NCI-H526 treated with DMSO at 0.1 percent for 48 hours (cell line): ENCODE measurements at places on chromosomes 2 and 18.

- DNase-seq: no peak
Measured at GRCh38 chr2:111167076-111167862, 46.6 kb downstream of the BCL2L11 start.

DNA sequence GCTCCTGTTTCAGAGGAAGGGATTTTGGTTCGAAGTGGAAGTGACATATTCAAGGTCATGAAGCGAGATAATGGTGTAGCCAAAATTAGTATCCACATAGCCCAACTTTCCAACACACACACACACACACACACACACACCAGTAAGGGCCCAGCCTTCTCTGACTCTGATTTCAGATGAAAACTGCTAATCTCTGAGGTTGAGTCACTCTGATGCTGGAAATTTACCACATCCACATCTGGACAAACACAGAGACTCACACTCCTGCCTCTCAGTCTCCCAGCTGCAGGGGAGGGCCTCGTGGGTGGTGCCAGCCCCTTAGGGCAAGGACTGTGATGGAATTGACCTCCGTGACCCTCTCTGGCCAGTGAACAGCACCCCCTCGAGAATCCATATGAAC, 29.0 kb upstream of the SLC35F6 start:
- DNase-seq: no peak

DNA sequence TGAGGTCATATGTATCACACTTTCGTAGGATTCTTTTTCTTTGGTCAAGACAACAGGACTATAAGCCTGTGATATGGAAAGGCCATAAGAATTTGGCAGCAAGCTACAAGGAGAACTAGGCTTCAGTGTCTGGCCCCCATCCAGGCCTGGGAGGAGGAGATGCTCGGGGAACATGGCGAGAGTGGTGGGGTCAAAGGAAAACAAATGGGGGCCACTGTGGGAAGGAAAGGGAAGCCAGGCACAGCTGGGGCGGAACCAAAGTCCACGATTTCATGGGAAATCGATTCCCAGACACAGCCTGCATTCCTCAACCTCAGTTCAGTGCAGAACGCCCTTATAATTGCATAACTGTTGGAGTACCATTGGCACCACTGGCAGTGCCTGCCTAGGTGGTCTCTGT, 58.2 kb downstream of the MBP start:
- DNase-seq: no peak

DNA sequence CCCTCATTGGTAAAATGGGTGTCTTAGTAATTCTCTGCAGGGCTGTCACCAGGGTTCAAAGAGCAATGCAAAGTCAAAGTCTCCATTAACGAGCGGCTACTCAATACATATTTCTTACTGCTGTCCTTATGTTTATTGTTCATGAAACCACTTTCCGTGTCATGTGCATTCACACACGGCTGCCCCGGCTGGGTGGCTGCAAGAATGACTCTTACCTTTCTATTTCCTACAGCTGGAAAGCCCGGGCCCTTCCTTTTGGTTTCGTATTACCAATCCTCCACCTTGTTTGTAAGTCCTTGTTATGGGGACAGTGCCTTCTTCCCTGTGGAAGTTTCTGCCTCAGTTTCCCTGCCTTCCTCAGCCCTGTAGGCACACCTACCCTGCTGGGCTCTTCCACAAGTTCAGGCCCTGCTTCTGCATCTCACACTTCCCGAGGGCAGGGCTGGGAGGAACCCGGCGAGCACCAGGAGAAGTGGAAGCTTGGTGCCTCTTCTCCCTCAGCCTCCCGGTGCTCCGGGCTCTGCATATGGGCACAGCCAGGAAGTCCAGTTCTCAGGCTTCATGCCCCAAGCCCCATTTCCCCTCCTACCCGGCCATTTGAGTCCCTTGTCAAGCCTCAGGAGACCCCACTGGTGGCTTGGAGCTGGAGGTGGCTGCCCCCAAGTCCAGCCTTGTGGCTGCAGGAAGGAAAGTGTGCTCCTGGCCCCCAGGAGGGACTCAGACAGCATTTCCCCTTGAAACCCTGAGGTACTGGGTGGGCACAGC, 18.7 kb upstream of the ACKR3 start:
- no peak for DNase-seq

DNA sequence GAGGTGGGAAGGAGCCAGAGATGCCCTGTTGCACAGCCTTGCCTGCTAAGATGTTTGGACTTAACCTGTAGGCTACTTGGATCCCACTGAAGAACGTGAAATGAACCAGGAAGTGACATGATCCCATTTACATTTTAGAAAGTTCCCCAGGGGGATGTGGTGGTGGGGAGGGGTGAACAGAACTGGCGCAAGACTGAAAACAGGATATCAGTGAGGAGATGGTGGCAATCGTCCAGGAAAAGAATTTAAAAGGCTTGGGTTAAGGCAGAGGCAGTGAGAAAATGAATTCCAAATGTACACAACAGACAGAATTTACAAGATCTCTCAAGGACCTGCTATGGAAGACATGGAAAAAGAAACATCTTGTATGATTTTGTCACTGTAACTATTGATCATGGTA, 42.3 kb downstream of the SULT1C2 start:
- no peak for DNase-seq

- DNase-seq: no peak
Measured at GRCh38 chr2:219332542-219332941, at the start of gene RESP18. Gene RESP18 (minus strand): TSS chr2:219332744.

- no peak for DNase-seq
Measured at GRCh38 chr2:109247340-109247739, 118.3 kb downstream of the SH3RF3 start.

GRCh38 chr18:31636387-31636786, 44.7 kb downstream of the TTR start:
- no peak for DNase-seq

- peak; percentile 46 for DNase-seq
Measured at GRCh38 chr18:27871726-27872125, 305.2 kb downstream of the CDH2 start.

- no peak for DNase-seq
Measured at GRCh38 chr2:132593171-132593570, 76.8 kb downstream of the LYPD1 start.

- DNase-seq: no peak
Measured at GRCh38 chr2:30155889-30156658, 9.3 kb downstream of the YPEL5 start.

DNA sequence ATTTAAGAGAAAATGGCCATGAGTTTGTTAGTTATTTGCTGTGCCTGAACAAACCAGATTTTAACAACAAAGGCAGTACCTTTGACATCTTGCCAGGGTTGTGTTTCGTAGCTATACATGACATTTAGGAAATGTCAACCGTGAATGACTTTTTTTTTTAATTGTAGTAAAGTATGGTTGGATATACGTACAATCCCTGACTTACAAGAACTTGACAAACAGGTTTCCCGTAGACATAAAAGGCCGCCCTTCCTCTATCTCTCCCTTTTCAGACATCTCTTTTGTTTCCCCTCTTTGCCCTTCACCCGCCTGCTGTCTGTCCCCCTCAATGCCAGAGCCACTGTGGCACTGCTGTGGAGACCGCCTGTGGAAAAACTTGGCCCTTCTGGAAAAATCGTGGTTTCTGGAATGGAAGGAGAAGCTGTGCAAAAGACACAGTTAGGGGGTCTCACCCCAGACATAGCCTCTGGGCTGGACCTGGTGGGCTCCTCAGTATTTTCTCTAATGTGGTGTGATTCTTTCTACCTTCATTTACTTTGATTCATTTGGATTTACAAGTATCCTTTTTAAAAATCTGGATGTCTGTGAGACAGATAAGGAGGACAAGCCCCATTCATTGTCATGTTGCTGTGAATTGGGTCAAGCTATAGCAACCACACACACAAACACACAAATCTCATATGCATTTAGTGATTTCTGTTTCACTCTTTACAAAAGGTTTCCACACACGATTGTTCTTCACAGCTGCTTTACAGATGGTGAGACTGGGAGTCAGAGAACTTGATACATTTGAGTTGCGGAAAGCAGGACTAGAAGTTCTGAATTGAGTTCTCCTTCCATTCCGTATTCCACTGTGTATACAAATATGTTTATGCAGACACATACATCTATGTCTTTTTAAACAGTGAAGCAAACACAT, 48.6 kb downstream of the SPATS2L start:
- peak; percentile 45 for DNase-seq

- DNase-seq: no peak
Measured at GRCh38 chr2:9238591-9239326, 32.1 kb downstream of the ASAP2 start.

- no peak for DNase-seq
Measured at GRCh38 chr2:45651415-45652089, at the start of gene PRKCE. Gene PRKCE (plus strand): TSS chr2:45651675.

DNA sequence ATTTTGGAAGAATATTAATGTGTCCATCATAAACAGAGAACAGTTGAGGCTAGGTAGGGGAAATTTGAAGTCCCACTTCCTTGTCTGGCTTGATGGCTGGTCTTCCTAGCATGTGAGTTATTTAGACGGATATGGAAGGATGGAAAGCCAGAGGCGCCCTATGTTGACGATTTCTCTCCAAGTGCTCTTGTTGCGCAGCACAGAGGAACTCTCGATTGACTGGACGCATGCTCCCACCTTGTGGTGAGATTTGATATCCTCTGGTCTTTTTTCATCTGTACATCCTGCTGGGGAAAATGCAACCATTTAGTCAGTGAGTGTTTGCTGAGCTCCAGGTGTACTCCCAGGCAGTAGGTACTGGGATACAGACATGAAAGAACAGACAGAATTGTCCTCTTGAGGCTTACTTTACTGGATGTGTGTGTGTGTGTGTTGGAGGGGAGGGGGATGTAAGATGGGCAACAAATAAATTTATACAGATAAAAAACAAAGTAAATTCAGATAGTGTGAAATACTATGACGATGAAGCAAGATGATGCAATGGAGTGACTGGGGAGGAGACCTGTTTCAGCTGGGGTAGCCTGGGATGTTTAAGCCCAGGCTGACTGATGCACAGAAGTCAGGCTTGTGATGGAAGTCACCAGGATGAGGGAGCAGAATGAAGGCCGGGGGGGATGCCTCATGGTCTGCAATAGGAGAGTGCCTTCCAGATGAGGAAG, 137.2 kb downstream of the TRIM43 start:
- peak; percentile 61 for DNase-seq

DNA sequence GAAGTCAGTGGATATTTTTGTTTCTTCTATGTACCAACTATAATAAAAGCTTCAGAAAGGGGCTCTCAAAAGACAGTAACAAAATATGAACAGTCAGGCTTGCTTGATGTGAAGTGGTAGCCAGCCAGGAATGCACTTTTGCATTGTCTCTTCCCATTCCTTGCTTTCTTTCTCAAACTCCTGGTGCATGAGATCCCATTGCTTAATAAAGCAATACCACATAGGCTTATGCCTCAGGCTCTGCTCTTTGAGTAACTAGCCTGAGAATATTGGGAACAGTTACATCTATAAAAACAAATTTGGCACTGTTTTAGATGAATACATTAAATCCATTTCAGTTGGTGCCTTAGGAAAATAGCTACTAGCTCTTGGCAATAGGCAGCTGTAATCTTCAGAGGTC, 62.6 kb upstream of the ST6GAL2 start:
- DNase-seq: no peak

- no peak for DNase-seq
Measured at GRCh38 chr2:201644001-201644400, 698 bp upstream of the TMEM237 start.

- DNase-seq: no peak
Measured at GRCh38 chr2:158602027-158602426, 145.3 kb downstream of the PKP4 start.

DNA sequence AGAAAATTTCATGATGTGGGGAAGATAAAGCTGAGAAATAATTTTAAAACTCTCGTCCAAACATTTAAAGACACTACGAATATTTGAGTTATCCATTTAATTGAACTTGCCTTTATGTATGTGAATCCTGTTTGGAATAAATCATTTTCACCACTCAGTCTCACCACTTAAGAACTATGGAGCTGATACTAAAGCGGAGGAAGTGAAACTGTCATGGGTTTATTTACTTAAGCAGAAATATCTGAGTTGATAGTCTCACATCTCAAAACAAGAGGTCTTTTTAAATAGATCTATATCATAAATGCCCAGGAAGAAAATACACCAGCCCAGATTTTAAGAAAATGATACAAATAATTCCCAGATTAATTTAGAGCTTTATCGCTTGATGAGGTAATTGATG, 532.4 kb downstream of the ZNF804A start:
- DNase-seq: no peak

GRCh38 chr2:129129087-129129486, 810.4 kb upstream of the HS6ST1 start:
- no peak for DNase-seq

- peak; percentile 17 for DNase-seq
Measured at GRCh38 chr2:68282811-68283418, 30.6 kb upstream of the PPP3R1 start.

- no peak for DNase-seq
Measured at GRCh38 chr2:173752152-173752551, 213.0 kb downstream of the SP3 start.

GRCh38 chr18:57659460-57660102, 37.9 kb upstream of the NARS1 start:
- no peak for DNase-seq

DNA sequence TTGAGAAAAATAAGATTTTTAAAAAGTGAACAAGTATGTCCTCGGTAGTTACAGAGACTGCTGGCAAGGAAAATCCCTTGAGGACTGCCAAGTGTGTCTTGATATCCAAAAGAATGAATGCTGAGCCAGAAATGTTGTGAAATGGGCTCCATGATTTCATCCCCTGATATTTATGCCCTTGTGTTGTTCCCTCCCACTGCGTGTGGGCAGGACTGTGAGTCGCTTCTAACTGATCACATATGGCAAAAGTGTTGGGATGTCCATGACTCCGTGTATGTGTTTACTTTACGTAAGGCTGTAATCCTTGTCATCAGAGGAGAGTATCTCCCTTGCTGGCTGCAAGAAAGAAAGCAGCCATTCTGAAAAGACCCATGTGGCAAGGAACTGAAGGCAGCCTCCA, 285.1 kb downstream of the SS18 start:
- DNase-seq: no peak

DNA sequence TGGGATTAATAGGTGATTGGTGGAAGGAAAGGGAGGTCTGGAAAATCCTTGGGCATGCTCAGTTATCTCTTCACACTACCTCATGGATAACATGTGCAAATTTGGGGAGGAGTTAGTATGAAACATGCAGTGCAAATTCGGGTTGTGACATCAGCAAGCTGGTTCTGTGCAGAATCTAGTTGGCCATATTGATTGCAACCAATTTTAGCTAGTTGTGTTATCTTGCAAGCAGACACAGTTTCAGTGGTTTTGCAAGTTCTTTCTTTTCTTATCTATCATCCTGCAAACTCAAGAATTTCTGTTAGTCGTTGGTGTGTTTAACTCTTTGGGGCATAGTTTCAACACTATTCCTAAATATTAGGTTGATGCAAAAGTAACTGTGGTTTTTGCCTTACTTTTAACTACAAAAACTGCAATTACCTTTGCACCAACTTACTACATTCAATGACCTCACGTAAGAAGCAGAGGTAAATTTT, 135.4 kb downstream of the PTH2R start:
- no peak for DNase-seq

GRCh38 chr2:85681372-85681763, 12.8 kb upstream of the GNLY start:
- no peak for DNase-seq
